ENCODE measurements at places on chromosomes 3 and 15. TPM values are rescaled to one million over a fixed set of nuclear protein-coding genes. Genes with fewer than 3 reads are reported as not detected.
A peak's percentile ranks its signal among the peaks of the same experiment; 100 is the strongest.

- DNase-seq = no peak
- peaks cover 15% of the 10 kb centered on the region for H3K4me1 ChIP-seq
- H3K27me3 ChIP-seq = no peaks in the 10 kb centered on the region
- no peak overlapping the region for H3K4me3 ChIP-seq
- H3K27ac ChIP-seq = no peak overlapping the region
- no peaks in the 10 kb centered on the region for H3K36me3 ChIP-seq
Observed at GRCh38 chr15:84910928-84911623, 26.6 kb downstream of the SLC28A1 start.

DNA sequence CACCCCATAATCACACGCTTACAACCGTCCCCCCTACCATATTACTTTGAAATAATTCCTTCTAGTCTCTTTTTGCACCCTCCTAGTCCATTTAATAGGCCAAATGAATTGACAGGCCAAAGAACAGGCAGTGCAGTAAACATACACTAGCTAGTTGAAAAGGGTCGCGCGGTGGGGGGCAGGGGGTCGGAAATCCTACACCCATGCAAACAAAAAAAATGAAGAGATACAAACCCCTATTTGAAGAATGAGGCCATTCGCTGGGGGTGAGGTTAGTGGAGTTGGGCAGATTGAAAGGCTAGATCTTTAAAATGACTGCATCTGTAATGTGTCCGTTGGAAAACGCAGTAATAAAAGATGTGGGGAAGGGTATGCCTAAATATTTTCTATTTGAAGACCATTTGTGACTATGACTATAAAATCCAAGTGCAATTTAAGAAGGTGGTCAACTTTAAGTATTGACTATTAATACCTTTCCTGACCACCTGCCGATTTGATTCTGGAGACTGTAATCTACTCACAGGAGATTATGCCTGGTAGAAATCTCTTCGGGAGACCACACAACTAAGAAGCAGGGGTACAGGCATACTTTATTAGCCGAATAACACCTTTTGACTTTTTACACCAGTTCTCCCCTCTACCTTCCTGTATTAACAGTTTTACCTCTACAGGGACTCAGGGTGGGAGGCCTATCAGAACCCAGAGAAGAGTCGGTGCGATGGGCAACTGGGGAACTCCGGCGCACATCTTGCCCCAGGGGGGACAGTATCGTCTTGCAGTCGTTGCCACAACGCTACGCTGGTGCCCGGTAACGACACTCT, 762 bp upstream of the ARL6 start:
- H3K27me3 ChIP-seq = no peaks in the 10 kb centered on the region
- H3K36me3 ChIP-seq = no peaks in the 10 kb centered on the region
- H3K4me3 ChIP-seq = peak overlapping the region; percentile 91
- H3K27ac ChIP-seq = peak overlapping the region; percentile 87

DNA sequence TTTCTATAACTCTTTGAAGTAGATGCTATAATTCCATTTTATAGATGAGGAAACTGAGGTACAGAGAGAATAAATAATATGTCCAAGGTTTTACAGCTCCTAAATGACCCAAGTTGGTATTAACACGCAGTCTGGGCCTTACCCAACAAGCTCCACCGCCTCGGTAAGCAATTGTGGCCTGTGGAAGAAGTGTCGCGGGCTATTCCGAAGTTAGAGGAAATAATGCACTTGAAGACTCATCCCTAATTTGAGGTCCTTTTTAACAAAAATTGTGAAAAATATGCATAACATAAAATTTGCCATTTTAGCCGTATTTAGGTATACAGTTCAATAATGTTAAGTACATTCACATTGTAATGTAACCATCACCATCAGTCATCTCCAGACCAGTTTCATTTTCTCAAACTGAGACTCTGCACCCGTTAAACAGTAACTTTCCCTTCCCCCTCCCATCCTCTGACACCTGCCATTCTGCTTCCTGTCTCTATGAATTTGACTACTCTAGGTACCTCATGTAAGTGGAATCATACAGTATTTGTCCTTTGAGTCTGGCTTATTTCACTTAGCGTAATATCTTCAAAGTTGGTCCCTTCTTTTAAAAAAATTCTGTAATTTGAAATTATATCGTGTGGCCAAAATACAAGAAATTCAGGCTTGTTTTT, 18.2 kb downstream of the IDH3A start:
- no peaks in the 10 kb centered on the region for H3K4me1 ChIP-seq
- no peaks in the 10 kb centered on the region for H3K27me3 ChIP-seq
- peaks cover 54% of the 10 kb centered on the region for H3K36me3 ChIP-seq
- H3K4me3 ChIP-seq = no peak overlapping the region

DNA sequence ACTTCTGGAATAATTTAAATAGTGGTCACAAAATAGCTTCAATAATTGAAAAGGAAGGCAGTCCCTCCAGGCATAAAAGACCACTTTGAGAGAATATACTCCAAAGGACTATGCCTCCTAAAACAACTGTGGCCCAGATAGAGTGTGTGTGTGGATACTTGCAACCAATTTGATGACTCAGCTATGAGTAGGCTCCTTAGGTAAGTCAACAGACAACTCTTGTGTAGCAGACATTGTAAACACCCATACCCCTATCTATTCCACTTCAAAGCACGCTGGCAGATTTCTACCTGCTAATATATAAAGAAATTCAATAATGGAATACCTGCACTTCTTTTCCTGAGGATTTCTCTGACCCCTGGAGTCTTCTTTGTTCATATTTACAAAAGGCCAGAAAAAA, 254.5 kb downstream of the NEK10 start:
- no peak for DNase-seq
- no peak overlapping the region for H3K27ac ChIP-seq
- H3K4me1 ChIP-seq = no peaks in the 10 kb centered on the region
- no peaks in the 10 kb centered on the region for H3K27me3 ChIP-seq
- H3K36me3 ChIP-seq = no peaks in the 10 kb centered on the region

DNA sequence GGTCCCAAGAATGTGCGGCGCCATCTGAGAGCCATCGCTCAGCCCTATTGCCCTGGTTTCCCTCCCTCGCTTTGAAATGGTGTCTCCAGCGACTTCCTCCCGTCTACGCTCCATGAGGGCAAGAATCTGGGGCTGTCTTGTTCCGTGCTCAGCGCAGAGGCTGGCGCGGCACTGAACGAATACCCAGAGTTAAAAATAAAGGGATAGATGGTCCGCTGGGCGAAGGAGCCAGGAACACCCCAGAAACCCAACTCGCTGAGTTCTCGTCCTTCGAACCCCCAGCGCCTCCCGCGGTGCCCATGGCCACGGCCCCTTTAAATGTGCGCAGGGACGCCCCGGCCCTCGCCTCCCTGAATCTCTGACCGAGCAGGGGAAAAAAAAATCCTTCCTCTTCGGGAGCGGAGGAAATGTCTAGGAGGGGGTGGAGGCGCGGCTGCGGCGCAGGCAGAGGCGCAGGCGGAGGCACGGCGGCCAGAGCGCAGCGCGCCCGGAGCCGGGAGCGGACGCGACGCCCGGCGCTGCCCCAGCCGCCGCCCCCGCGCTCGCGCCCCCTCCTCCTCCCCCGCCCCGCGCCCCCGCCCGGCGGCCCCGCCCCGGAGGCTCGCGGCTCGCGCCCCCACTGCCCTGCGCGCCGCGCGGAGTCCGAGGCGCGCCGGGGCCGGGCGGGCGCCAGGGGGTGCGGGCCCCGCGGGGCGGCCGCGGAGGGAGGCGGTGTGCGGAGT, 8.5 kb upstream of the FGD5 start:
- peaks cover 21% of the 10 kb centered on the region for H3K4me1 ChIP-seq
- DNase-seq = peak; percentile 63
- H3K27ac ChIP-seq = peak overlapping the region; percentile 40
- no peaks in the 10 kb centered on the region for H3K36me3 ChIP-seq

DNA sequence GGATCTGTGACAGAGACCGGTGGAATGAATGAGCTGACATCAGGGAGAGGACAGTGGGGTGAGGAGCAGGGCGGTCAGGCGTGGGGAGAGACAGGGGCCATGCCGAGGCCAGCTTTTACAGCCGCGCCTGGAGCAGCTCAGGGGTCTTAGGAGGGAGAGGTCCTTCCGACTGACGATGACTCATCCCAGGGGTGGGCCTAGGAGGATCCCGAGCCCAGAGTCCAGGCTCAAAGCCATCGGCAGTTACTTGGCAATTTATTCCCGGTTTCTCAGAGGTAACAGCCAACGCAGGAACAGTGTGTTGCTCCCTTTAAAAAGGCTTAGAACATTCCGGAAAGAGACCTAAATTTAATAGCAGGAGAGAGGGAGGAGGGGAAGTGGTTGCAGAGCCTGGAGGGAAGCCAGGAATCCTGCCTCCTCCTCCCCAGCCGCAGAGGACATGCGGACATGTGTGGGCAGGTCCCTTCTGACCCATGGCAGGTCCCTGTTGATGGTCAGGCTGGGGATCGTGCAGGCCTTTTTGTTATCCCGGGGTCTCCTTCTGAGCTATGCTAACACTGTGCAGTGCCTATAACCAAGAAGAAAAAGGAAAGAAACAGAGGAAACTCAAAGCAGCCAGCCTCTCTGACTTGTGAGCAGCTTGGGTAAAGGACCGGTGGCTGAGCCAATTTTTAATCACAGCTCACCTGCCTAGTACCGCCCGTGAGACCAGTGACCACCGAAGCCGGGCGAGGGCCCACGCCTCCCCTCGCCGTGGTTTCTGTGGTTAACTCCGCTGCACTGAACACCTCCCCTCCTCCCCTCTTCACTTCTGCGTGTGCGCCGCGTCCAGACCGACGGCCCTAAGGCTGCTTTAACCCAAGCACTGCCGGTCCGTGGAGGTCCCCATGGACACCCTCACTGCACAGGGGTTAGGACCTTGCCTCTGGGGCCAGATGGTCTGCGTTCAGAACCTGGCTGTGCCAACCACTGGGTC, 392.4 kb upstream of the PROK2 start:
- no peak overlapping the region for H3K4me3 ChIP-seq
- peaks cover 3% of the 10 kb centered on the region for H3K27me3 ChIP-seq
- DNase-seq = no peak
- H3K27ac ChIP-seq = peak overlapping the region; percentile 2
- peaks cover 23% of the 10 kb centered on the region for H3K4me1 ChIP-seq
- H3K36me3 ChIP-seq = no peaks in the 10 kb centered on the region

DNA sequence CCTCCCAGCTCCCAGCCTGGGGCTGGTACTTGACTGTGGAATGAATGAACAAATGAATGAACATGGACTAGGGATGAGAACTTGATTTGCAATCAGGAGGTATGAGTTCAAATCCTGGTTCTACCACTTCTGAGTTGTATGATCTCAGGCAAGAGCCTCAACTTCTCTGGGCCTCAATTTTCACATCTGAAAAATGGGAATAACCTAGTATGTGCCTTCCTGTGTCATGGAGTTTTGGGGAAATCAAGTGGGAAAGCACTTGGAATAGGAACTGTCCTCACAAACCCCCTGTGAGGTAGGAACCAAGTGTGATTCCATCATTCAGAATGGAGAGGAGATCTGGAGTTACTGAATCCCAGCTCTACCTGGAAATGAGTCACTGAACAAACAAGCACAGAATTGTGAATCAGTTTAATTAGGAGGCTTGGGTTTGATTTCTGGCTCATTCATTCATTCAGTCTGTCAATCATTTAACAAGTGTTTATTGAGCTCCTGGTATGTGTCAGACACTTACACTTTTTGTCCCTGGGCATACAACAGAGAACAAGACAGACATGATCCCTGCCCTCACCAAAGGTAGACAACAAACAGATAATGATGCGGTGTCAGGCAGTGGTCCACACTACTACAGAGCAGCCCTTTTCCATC, 29.7 kb downstream of the DNASE1L3 start:
- no peak overlapping the region for H3K27ac ChIP-seq
- no peaks in the 10 kb centered on the region for H3K27me3 ChIP-seq
- H3K36me3 ChIP-seq = no peaks in the 10 kb centered on the region
- peaks cover 26% of the 10 kb centered on the region for H3K4me1 ChIP-seq
- DNase-seq = no peak

- peaks cover 20% of the 10 kb centered on the region for H3K27me3 ChIP-seq
- DNase-seq = no peak
- no peak overlapping the region for H3K27ac ChIP-seq
- peaks cover 11% of the 10 kb centered on the region for H3K4me1 ChIP-seq
- no peaks in the 10 kb centered on the region for H3K36me3 ChIP-seq
- H3K4me3 ChIP-seq = no peak overlapping the region
Observed at GRCh38 chr3:32240159-32240545, 1.7 kb downstream of the CMTM8 start.

DNA sequence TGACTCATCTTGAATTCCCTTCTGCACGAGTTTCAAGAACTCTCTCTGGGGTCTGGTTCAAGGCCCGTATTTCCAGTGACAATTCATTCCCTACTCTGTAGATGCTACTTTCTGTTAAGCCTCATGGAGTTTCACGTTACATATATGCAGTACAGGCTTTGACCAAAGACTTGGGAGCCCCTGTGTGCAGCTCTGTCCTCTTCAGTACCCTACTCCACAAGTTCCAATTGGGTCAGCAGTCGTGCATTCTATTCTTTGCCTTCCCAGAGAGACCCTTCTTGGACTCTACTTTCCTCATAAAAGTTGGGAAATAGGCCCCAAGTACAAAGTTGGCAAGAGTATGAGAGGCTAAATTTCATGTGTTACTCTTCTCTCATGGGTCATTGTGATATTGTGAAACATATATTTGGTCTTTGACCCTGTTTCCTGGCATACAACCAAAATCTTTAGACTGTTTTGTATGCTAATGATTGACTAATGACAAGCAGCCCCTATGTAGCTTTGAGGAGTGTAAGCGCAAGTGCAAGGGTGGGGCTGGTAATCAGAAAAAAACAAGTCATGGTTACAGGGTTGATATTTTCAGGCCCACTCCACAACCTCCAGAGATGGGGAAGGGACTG, 15.0 kb upstream of the CCDC50 start:
- H3K4me1 ChIP-seq = no peaks in the 10 kb centered on the region
- H3K4me3 ChIP-seq = no peak overlapping the region
- H3K27me3 ChIP-seq = no peaks in the 10 kb centered on the region
- DNase-seq = no peak
- no peak overlapping the region for H3K27ac ChIP-seq
- H3K36me3 ChIP-seq = no peaks in the 10 kb centered on the region

GRCh38 chr15:74773329-74773728, 8.6 kb upstream of the CSK start:
- no peak for DNase-seq
- no peak overlapping the region for H3K27ac ChIP-seq
- no peaks in the 10 kb centered on the region for H3K27me3 ChIP-seq
- peaks cover 43% of the 10 kb centered on the region for H3K4me1 ChIP-seq
- no peaks in the 10 kb centered on the region for H3K36me3 ChIP-seq

GRCh38 chr3:4799266-4800256, 179.7 kb upstream of the BHLHE40 start:
- no peaks in the 10 kb centered on the region for H3K27me3 ChIP-seq
- no peaks in the 10 kb centered on the region for H3K4me1 ChIP-seq
- no peak overlapping the region for H3K27ac ChIP-seq
- no peak overlapping the region for H3K4me3 ChIP-seq
- H3K36me3 ChIP-seq = no peaks in the 10 kb centered on the region

ZNF662 gene
- 27.5 TPM for total RNA-seq

COL6A5 gene
- 0.06 TPM for total RNA-seq

NPAP1 gene
- 0.44 TPM for total RNA-seq

PLA2G4B gene
- 3.3 TPM for total RNA-seq

PAQR9 gene
- 0.66 TPM for total RNA-seq

ENTPD3 gene
- 3.5 TPM for total RNA-seq

FMN1 gene
- 4.5 TPM for total RNA-seq

FAM81A gene
- 19.4 TPM for total RNA-seq
